Neural progenitor cell (in vitro differentiated cells): ENCODE measurements at places on chromosomes 11 and 22. TPM values are rescaled to one million over a fixed set of nuclear protein-coding genes. Genes with fewer than 3 reads are reported as not detected.
A peak's percentile ranks its signal among the peaks of the same experiment; 100 is the strongest.

The PDHX gene
- total RNA-seq, result 29.5 and 38.4 TPM in 2 replicates

DNA sequence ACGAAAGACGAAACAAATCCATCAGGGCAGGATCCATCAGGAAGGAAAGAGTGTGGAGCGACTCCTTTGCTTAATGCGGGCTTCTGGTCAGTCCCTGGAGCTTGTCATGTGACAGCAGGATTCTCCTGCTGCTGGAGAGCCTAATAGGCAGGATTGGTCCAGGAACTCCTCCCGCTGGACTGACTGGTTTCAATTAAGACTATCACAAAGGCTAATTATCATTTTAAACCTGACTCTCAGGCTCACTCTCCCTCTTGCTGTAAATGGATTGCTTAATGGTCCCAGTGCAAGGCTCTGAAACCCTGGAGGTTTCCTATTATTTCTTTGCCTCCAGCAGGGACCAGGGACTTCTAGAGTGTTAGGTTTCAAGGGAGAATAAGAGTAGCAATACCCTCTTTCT is 493.8 kb downstream of the NTM start:
- DNase-seq, result peak; percentile 60

- DNase-seq, result peak; percentile 60
Observed at GRCh38 chr22:39457556-39458443, 988 bp downstream of the MGAT3 start.

DNA sequence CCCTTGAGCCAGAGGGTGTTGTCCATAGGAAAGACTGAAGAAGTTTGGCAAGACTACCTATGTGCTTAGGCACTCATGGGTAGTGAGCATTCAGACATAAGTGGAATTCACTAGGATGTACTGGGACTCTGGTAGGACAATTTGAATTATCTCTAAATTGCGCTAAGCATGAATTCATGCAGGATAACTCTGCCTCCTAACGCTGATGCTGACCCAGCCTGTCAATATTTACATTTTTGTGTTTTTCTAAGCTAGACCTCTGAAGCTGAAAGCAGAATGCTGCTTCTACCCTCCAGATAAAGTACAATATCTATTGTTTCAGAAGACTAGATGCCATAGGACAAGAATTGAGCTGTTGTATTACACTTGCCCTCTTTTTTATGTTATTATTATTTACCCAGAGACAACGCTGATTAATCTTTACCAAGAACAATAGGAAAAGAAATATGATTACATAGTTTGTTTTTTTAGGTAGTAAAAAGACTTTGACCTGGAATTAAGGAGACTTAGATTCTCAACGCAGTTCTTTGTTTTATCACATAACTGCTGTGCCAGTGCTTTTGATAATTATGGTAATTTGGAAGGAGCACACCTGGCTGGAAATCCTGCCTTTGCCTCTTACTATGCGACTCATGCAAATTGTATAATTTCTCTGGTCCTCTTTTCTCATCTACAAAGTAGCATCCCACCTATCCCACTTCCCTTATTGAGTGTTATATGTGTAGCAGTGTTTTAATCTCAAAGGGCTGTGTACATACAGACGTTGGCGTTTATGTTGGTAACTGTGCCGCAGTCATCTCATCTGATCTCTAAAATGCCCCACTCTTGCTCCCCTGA is 21.2 kb upstream of the GRAMD1B start:
- DNase-seq, result no peak

GRCh38 chr11:34379079-34379478 is 21.3 kb upstream of the ABTB2 start:
- no peak for DNase-seq

DNA sequence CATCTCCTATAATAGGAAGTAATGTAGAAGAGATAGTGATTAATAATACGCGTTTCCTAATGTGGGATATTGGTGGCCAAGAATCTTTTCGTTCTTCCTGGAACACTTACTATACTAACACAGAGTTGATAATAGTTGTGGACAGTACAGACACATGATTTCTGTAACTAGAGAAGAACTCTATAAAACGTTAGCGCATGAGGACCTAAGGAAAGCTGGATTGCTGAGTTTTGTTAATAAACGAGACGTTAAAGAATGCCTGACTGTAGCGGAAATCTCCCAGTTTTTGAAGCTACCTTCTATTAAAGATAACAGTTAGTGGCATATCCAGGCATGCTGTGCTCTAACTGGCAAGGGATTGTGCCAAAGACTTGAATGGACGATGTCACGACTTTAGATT is 83.3 kb downstream of the GGT1 start:
- DNase-seq, result no peak

DNA sequence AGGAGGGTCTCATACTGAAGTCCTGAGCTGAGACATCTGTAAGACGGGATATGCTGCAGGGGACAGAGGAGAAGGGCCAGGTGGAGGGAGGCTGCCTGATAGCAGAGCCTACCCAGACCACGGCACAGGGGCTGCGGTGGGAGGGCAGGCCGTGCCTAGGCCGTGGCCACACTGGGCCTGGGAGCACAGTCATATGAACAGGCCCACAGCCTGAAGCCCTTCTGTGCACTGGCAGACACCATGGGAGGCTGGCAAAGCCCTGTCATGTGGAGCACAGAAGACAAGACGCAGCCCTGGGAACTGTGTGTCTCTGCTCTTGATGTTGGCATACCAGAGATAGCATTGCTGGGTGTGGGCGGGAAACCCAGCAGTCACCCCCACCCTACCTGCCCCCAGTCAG is 3.3 kb downstream of the SPATA19 start:
- DNase-seq, result no peak
